ENCODE measurements at places on chromosomes 13 and 19.

GRCh38 chr13:109209526-109209925, 576.9 kb downstream of the IRS2 start:
- no peak for DNase-seq

DNA sequence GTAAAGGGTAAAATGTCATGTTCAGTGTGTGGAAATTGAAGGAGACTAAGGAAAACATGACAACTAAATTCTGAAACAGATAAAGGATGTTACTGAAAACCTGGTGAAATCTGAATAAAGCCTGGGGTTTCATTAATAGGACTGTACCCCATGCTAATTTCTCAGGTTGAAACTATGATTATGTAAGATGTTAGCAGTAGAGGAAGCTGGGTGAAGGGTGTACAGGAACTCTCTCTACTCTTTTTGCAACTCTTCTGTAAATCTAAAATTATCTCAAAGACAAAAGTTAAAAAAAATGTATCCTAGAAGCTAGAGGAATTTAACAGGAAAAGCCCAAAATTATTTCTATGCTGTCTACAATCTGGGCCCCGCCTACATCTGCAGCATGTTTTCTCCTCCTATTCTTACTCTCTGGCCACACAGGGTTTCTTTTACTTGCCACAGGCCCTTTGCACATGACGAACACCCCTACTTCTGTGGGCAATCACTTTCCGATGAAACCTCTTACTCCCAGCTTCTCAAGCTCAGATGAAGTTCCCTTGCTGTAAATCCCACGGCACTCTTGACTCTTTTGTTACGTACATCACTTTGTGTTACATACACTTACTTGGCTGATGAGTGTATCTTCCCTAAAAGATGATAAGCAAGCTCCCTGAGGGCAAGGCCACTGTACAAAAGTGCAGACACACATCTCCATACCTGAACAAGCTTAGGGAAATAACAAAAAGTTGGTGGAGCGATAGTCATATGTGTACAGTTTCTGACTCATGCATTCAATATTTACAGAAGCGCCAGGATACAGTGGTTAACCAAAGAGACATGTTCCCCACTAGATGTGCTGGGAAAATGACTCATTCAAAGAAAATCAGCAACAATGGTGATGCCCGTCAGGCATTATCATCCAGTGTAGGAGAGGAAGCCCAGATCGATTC, 32.6 kb downstream of the RUBCNL start:
- DNase-seq: no peak

GRCh38 chr19:16654140-16654539, 5.8 kb downstream of the SMIM7 start:
- DNase-seq: no peak

DNA sequence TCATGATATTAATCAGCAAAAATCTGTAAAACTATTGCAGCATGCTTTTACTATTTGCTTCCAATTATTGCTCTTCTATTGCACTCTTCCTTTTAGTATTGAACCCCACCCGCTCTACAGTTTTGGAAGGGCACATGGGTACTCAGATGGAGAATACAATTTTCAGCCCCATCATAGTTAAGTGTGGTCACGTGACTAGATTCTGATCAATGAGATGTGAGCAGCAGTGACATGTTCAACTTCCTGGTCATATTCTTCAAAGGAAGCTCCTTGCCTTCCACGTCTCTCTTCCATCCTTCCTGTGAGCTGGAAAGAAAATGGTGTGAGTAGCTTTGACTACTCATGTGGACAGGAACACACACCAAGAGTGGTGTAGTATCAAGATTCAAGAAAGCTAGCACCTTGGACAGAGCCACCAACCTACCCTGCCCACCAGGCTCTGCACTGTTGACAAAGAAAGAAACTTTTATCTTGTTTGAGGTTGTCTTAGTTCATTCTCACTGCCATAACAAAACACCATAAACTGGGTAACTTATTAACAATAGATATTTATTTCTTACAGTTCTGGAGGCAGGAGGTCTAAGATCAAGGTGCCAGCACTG, 3.8 kb upstream of the FGF14 start:
- DNase-seq: no peak

GRCh38 chr13:75016225-75016624, 465.7 kb downstream of the TBC1D4 start:
- DNase-seq: no peak

DNA sequence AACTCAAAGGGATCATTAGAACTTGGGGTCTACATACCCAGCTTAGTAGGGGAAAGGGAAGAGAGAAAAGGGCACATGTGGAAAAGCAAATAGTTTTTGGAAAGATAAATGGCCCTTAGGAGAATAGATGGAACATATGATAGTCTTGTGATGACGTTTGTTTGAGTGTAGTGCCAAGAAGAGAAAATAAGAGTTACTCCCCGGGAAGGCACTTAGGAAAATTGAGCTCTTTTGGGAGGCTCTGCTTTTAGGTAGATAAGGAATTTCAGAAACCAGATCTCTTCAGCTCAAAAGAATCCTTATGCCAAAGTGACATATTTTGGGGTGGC, 44.8 kb upstream of the SERTM1 start:
- no peak for DNase-seq

- DNase-seq: no peak
Observed at GRCh38 chr13:76316998-76317527, 569.1 kb downstream of the KCTD12 start.

Measured in GM12864 (cell line).